T-helper 2 cell (primary cell): ENCODE measurements at places on chromosomes 7 and 10.

DNA sequence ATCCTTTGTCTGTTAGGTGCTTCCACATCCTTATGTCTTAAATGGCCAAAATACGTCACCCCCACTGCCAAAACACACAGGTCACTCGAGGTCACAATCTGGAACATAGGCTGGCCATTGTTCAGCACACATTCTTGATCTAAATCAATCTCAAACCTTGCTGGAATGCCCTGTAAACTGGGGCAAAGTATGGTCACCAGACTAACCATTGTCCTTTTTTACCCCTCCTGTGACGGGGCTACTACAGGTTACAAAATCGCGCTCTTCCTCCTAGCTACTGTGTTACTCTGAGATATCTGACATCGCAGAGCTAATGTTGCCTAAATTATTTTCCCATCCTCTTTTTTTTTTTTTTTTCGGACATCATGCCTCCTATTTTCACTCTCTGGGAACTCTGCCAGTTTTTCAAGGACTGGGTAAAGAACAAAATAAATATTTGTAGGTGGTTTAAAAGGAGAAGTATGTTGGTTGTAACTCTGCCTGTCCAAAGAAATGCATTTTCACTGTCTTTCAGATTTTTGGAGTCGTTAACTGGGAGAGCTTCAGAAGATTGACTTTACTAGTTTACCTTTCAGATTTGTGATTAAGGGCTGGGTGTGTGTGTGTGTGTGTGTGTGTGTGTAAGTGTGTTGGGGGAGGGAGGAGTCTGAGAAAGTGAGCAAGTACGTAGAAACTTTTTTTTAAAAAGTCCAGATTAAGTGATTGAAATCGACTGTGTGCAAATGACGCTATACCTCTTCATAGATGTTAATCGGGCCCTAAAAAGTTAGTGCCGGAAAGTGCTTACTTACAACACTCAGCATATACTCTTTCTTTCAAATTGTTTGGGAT, 942 bp upstream of the KIAA1217 start:
- no peak for DNase-seq

DNA sequence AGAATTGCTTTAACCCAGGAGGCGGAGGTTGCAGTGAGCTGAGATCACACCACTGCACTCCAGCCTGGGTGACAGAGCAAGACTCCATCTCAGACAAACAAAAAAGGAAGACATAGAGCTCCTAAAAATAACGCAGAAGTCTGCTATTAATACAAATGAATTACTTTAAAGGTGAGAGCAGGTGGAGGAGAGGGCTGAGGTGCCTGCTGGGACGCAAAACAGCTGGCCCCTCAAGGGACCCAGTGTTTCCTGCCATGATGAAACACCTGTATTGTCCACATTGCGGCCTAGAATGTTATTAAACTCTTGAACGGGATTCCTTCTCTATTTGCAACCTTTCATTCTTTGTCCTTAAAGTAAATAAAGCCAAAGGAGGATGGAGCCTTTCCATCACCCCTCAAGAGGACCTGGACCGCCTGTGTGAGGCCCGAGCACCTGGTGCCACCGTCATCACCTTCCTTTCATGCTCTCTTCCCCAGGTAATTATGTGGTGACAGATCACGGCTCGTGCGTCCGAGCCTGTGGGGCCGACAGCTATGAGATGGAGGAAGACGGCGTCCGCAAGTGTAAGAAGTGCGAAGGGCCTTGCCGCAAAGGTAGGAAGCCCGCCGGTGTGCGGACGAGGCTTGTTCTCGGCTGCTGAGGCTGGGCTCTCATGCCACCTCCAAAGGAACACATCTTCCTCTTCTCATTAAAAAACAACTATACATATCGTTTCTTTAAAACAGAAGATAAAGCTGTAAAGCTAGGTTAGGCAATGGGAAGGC, 136.7 kb downstream of the EGFR start:
- DNase-seq, result no peak

DNA sequence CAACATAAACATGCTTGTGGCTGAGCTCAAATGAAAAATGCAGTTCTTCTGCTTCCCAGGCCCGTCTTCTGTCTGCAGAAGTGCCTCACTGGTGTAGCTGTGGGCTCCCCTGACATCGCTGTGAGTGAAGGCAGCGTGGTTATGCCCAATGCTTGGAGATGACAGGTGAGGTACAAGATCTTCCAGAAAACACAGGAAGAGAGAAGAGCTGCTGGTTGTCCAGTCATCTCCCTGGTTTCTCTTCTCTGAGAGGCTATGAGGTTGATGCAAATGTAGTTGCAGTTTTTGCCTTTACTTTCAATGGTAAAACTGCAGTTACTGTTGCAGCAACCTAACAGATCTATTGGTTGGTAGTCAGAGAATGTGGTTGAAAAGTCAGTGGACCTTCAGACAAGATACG, 223.6 kb downstream of the GATA3 start:
- no peak for DNase-seq

DNA sequence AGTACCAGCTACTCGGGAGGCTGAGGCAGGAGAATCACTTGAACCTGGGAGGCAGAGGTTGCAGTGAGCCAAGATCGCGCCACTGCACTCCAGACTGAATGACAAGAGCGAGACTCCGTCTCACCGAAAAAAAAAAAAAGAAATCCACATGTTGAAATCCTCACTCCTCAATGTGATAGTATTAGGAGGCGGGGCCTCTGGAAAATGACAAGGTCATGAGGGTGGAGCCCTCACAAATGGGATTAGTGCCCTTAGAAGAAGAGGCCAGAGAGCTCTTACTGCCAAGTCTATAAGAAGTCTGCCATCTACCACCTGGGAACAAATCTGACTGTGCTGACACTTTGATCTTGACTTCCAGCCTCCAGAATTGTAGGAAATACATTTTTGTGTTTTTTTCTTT, 10.6 kb downstream of the MMD2 start:
- DNase-seq, result no peak

DNA sequence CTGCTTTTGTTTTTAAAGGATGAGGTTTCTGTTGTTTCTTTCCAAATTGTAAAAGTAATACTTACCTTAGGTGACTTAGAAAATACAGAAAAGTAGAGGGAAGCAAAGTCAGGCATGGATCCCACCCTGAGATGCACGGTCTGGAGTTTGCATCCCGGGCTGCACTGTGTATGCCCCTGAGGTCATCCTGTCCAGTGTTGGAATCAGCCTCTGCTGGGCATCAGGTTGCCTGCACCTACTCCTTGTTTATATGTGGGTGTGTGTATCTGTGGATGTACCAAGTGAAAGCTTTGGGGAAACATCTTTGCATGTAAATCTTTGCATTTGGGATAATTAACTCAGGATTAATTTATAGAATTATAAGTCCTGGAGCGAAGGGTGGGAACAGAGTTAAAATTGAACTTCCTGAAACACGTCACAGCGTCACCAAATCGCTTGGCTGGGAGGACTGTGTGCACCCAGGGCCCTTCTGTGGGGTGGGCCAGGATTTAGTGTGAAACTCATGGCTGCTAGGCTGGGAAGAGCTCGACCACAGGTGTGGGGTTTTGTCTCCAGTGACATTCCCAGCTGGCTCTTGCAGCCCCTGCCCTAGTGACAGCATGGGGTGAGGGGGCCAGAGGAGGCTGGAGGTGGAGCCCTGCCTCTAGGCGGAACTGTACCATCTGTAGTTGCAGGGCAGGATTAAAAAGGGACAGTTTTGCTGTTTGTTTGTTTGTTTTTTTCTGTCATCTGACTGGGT, 27.9 kb downstream of the GTF2IRD1 start:
- DNase-seq, result no peak

GRCh38 chr7:74051193-74051592, 23.2 kb downstream of the ELN start:
- DNase-seq, result no peak

GRCh38 chr10:124650263-124650662, 93.9 kb downstream of the FAM53B start:
- no peak for DNase-seq

DNA sequence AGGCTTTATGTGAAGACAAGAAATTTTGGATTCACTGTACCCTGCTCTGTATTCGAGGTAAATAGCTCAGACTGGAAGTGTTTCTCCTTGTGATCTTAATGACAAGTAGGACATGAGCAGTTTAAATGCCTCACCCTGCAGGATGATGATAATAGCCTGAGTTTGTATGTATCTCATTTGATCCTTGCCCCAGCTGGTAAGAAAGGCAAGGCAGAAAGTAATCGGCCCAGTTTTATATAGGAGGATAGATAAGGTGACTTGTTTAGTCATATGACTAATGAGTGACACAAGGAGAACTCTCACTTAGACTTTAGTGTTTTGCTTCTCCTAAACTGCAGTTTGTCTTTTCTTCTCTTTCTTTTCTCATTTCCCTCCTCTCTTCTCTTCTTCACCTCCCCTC, 372.6 kb downstream of the PHF14 start:
- no peak for DNase-seq

DNA sequence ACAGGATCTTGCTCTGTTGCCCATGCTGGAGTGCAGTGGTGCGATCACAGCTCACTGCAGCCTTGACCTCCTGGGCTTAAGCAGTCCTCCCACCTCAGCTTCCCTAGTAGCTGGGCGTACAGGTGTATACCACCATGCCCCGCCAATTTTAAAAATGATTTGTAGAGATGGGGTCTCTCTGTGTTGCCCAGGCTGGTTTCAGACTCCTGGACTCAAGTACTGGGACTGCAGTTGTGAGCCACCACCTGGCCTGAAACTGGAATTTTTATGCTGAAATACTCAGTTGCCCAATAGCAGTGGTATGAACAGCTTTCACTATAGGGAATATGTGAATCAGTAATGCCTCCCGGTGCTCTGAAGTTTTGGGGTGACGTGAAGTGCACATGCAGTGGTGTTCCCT, 7.6 kb downstream of the ZRANB1 start:
- no peak for DNase-seq

- DNase-seq, result no peak
Observed at GRCh38 chr7:137342265-137342664, 1.3 kb downstream of the PTN start.

- no peak for DNase-seq
Observed at GRCh38 chr10:126439942-126440341, 51.7 kb upstream of the ADAM12 start.

GRCh38 chr7:106681815-106682495, 21.0 kb upstream of the CCDC71L start:
- no peak for DNase-seq

GRCh38 chr7:36021917-36022550, 131.0 kb upstream of the EEPD1 start:
- no peak for DNase-seq

DNA sequence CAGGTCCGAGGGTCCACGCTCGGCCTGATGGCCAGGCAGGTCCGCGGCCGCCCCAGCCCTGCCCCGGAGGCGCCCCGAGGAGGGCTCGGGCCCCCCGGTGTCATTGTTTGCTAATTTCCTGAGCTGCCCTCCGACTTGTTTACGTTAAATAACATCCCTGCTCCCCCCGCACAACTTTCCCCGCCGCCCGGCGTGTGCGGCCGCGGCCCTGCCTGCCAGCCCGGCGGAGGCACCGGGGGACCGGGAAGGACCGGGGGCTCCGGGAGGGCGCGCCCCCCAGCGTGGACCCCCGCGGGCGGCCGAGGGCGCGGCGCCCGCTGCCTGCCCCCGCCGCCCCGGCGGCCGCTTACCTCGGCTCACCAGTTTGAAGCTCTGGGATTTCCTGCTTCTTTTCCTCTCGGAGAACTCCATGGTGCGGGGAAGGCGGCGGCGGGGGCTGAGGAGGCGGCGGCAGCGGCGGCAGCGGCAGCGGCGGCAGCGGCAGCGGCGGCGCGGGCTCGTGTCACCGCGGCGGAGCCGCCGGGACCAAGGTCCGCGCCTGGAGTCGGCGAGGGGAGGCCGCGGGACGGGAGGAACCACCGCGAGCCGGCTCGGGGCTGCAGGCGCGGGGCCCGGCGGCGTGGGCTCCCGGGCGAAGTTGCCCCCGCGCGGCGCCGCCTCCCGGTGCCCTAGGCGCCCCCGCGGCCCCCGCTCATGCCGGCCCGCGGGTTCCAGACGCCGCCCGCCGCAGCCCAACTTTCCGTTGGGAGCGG, 515 bp downstream of the BEND7 start:
- DNase-seq, result no peak

GRCh38 chr7:50221433-50221832, 83.1 kb upstream of the IKZF1 start:
- DNase-seq, result no peak

GRCh38 chr7:157985636-157986035, 602.0 kb downstream of the PTPRN2 start:
- no peak for DNase-seq

DNA sequence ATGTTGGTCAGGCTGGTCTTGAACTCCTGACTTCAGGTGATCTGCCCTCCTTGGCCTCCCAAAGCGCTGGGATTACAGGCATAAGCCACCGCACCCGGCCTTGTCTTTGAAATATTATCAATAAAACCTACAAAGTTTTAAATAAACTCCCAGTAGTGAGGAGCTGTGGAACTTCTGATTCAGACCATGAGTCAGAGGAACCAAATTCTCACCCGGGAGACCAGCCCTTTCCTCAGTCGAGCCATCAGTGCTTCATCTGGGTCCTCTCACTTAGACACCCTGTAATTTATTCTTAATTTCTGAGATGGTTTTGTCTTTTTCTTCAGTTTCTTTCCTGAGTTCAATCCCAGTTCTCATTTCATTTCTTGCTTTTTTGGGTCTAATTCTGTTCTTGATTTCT, 68.6 kb downstream of the DYNC2I1 start:
- no peak for DNase-seq

DNA sequence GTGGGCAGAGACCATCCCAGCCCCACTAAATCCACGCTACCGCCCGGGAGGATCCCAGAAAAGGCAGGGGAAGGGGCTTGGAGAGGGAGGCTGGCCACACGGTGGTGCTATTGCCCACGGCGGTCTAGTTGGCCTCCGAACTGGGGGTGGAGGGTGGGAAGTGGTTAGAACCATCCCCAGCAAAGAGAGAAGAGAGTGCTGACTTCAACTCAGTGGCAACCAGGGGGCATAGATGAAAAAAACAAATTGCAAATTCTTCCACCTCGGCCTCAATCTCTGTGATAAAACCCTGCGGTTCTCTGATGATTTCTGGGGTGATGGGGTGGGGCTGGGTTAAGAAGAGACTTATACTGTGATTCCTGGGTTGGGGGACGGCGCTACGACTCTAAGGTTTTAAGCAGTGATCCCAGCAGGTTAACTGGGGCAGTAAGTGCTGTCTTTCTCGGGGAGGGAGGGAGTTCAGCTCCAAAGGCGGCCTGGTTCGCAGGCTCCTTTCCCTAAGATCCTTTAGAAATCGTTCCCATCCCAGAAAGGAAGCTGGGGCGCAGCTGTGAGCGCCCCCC, 154.5 kb upstream of the LYZL2 start:
- peak; percentile 69 for DNase-seq

DNA sequence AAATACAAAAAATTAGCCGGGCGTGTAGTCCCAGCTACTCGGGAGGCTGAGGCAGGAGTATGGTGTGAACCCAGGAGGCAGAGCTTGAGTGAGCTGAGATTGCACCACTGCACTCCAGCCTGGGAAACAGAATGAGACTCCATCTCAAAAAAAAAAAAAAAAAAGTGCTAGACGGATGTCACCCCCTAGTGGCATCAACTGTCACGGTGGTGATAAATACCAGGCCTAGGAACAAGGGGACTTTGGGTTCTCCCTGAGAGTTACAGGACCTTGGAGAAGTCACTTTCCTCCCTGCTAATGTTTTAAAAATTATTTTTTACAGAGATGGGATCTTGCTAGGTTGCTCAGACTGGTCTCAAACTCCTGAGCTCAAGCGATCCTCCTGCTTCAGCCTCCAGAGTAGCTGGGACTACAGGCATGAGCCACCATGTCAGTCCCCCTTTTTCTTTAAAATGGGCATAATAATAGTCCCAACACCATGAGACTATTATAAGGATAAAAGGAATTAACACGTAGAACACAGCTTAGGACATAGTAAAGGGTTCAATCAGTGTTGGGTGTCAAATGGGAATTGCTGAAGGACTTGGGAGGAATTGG, 2.6 kb upstream of the TMEM130 start:
- no peak for DNase-seq
